Memory B cell (primary cell): ENCODE measurements at places on chromosomes 1 and 21.

DNA sequence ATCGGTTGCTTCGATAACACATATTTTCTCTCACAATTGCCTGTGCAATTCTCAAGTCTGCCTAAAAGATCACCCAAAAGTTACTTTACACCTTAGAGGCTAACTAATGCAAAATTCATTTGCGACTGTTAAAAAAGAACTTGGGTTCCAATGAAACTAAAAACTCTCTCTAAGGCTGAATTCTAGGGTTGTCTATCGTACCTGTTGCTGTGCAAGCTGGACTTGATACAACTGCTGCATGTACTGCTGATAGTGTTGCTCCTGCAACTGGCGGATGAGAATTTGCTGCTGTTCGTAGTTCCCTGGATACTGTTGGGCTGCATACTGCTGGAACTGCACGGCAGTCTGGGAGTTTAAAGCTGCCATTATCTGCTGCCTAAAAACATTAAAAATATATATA is 27.6 kb downstream of the ACBD3 start:
- DNase-seq, result no peak

- no peak for DNase-seq
Observed at GRCh38 chr1:246797157-246797556, 72.9 kb downstream of the SCCPDH start.

DNA sequence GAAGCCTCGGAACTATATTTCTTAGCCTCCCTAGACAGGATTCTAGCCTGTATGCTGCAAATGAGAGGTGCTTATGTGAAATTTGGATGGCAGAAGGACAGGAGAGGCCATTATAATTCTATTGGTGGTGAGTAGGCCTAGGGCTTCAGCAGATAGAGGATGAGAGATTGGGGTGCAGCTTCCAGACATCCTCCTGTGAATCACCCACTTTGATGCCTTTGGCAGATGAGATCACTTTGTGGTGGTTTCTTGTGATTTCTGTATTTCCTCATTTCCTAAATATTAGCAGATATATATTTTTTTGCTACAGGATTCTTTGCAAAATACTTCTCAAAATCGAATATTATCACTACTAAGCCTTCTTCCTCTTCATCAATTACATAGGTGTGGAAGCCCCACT is 37.3 kb downstream of the MFSD2A start:
- no peak for DNase-seq

DNA sequence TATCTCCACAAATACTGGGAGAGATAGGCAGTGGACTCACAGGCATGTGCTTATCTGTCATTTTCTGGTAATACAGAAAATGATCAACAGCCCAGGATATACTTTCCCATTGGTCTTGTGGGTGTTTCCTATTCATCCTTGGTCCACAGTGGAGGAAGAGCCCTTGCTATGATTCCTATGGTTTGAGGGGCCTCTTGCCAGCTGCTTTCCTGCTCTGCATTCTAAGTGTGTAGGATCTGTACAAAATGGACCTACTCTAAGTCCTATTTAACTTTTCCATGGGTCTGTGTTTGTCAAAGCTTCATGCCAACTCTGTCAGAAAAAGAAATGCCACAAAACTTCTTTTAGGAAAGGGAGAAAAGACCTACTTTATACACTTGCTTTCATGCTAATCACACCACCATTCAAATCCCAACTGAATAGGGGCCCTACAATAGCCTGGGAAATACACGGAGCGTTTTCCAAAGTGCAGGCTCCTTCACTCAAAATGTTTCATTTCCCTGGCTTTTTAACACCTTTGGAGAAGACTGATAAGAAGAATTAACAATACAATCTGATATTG is 16.4 kb downstream of the PLPP3 start:
- DNase-seq, result no peak

DNA sequence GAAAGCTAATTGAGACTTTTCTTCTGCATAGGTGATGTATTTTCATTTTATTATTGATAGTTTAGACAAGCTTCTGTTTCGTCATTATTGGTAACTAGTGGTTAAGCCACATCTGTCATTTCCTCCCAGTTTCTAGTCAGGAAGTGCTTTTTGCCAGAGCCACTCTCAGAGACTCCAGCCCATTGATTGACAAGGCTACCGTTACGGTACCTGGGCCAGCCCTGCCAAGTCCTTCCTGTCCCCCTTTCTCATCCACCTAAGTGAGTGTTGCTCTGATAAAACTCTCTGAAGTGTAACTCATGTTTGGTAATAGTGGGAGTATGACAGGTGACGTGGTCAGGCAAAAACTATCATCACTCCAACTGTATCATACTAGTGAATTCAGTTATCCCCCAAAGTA is 29.6 kb upstream of the AGL start:
- no peak for DNase-seq

DNA sequence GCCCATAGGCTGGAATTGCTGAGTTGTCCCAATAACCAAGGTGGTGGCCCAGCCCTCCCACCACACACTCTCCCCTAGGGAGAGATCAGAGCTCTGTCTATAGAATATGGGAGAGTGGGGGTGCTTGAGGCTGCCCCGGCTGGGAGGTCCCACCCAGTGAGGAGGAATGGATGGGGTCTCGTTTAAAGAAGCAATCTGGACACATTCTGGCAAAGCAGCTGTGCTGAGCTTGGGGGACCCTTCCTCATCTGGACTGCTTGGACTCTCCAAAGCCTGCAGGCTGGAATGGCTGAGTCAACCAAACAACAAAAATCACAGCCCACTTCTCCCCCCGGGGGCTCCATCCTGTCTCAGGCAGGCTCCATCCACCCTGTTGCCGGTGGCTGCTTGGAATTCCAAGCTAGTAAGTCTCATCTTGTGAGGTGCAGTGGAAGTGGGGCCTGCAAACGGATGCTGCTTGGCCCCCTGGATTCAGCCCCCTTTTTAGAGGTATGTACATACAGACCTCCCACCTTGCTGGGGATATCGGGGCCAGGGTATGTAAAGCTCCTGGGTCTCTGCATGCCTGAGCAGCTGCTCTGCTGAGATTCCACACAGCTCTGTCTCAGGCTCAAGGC is 67.1 kb upstream of the FAM78B start:
- DNase-seq, result no peak

DNA sequence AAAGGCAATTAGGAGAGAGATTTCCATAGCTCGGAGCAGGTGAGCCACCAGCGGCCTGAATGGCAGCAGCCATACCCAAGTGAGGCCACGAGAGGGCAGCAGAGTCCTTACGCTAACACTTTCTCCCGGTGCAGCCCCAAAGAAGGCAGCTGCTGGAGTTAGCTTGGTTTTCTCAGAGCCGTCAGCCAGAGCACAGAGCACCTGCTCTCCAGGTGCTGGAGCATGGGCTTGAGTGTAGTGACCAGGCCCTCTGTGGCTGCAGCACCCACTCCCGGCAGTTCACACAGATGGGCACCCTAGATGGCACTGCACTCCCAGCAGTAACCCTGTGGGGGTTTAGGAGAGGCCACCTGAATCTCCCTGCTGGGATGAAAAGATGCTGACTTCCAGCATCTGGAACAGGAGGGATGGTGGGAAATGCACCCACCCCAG is 45.8 kb downstream of the TMCC2 start:
- peak; percentile 87 for DNase-seq

DNA sequence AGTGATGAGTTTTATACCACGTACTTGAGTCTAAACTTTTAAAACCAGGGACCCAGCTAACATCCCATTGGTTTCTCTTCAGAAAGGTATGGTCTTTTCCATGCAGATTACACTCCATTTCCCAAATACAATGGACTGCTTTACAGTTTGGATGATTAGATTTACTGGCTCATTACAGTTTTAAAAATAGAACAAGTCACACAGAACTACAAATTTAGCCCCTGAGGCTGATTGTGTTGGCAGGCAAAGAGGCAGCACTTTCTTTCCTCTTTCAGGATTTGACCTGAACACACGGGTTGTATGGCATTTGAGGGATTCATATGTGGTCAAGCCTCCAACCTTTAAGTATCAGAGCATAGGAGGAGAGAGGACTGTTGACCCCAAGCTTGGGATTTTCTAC is 21.8 kb upstream of the VTCN1 start:
- DNase-seq, result no peak

DNA sequence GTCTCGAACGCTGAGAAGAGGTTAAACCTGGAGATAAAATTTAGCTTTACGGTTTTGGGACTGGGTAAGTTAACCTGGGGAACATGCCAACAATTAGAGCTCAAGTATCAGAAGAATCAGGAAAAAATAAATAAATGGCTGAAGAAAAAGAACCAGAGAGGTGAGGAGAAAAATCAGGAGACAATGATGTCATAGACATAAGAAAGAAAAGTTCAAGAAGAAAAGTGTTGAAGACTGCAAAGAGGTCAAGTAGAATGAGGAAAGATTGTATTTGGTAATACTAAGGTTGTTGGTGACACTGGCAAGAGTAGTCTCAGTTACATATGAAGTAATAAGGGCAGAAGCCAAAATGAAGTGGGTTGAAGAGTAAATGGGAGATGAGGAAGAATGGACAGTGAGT is 26.0 kb downstream of the CDKN2C start:
- DNase-seq, result no peak

DNA sequence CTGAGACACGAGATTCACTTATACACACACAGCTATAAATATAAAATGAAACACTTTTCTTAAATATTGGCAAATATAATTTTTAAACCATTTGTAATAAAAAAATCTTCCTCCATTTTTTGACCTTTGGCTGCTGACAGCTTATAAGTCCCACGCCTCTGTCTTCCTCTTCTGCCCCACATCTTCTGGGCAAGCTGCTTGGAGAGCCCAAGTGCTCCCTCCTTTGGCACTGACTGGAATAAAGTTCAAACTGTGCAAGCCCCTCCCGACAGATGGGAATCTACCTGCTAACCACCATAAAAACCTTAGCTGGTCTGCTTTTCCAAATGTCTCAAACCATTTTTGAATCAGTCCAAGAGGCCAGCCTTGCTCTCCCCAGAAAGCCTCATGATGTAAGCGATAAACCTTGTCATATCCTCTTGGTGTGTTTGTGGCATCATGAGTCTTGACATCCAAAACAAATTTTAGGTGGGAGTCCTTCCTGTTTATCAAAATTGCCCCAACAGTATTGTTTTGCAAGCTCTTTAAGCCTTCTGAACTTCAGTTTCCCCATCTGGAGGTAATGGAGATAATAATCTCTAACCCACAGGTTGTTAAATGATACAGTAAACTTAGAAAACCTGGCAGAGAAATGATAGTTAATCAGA is 99.8 kb downstream of the SNX7 start:
- no peak for DNase-seq

GRCh38 chr1:246695136-246695535 is 29.1 kb upstream of the SCCPDH start:
- DNase-seq, result no peak

DNA sequence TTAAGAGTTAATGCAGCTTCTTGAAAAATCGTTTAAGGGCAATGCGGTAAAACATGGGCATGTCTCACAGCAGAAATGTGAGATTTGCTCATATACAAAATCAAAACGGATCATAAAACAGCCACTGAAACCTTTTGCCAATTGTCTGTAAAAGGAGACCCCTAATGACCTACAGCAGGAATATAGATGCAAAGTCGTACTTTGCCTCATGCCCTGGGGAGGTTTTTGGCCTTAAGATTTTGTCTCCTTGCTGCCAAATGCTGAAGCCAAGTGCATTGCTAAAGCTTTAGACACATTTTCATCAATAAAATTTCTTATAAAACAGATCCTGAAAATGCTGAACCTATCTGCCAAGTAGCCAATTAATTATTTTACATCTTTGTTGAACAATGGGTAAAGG is 226.9 kb downstream of the TGFB2 start:
- no peak for DNase-seq

DNA sequence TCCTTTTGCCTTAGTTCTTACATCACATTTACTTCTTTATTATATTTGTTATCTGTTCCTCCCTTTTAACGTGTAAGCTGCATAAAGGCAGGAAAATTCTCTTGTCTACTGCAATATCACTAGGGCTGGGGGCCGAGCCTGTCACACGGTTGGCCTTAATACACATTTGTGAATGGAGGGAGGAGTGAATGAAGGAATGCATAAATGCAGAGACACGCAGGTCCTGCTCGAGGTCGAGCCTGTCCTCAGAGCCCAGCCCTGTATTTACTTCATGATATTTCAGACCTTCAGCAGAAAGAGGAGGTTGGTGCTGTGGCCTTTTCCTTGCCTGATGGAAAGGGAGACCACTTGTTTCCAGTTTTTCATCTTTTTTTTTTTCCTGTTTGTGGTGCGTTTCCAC is 671.3 kb downstream of the PTPRU start:
- DNase-seq, result no peak

GRCh38 chr1:8313231-8313630 is 4.7 kb upstream of the SLC45A1 start:
- no peak for DNase-seq

DNA sequence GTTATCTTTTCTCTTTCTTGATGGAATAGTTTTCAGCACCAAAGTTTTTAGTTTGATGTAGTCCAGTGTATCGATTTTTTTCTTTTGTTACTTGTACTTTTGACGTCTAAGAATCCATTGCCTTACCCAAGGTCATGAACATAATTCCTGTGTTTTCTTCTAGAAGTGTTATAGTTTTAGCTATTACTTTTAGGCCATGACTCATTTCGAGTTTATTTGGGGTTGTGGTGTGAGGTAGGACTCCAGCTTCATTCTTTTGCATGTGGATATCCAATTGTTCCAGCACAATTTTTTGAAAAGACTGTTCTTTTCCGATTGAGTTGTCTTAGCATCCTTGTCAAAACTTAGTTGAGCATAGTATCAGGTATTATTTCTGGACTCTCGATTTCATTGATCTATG is 79.4 kb upstream of the SELENON start:
- DNase-seq, result no peak

- no peak for DNase-seq
Observed at GRCh38 chr1:167022384-167022783, 33.3 kb downstream of the MAEL start.

- DNase-seq, result no peak
Observed at GRCh38 chr21:38492007-38492406, 6.3 kb downstream of the ERG start.

DNA sequence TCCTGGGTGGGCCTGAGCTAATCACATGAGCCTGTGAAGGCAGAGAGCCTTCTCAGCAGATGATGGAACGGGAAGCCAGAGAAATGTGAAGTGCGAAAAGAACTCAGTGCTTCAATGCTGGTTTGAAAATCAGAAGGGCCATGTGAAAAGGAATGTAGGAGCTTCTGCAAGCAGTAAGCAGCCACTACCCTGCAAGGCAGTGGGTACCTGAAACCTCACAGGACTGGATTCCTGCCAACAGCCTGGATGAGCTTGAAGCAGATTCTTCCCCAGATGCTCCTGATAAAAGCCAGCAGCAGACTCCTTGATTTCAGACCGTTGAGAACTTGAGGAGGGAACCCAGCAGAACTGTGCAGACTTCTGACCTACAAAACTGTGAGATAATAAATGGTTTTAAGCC is 158.6 kb downstream of the SYT2 start:
- no peak for DNase-seq

GRCh38 chr1:85502171-85502570 is 37.2 kb upstream of the DDAH1 start:
- no peak for DNase-seq

GRCh38 chr1:153683854-153684253 is 5.4 kb downstream of the NPR1 start:
- DNase-seq, result no peak
